Kidney (tissue), 22 donors: ENCODE measurements at places on chromosomes 2 and 18.

DNA sequence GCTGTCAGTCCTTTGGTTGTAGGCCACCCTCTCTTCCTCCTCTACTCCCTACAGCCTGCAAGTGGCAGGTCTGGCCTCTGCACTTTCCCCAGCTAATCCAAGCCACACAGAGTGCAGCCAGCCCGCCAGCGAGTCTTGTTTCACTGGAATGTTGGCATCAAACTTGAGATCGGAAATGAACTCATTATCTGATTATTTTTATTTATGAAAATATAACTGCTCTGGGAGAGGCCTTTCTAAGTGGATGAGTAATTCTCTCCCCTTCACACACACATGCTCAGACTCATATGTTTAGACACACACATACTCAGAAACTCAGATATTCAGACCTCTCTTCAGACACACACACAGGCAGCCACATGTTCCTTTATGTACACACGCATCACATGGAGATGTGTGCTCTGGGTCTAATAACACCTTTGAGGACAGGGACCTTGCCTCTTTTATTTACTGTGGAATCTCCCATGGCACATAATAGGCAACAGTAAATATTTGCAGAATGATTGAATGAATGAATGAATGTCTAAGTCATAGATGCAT is 151.3 kb downstream of the ZFP36L2 start:
- DNase-seq, result peak; percentile 57

DNA sequence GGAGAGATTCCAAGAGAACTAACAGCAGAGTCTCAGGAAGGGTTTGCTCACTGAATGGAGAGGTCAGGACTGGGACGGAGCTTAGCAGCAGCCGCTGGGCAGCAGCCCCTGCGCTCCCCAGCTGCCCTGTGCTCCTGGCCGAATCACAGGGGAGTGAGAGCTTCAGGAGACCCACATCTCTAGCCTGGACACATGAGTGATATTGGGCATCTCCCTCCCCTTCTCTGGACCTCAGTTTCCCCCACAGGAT is 511 bp downstream of the MATN3 start:
- no peak for DNase-seq

- peak; percentile 40 for DNase-seq
These were observed 219.0 kb downstream of the SH3BP4 start for GRCh38 chr2:235170536-235171521.

DNA sequence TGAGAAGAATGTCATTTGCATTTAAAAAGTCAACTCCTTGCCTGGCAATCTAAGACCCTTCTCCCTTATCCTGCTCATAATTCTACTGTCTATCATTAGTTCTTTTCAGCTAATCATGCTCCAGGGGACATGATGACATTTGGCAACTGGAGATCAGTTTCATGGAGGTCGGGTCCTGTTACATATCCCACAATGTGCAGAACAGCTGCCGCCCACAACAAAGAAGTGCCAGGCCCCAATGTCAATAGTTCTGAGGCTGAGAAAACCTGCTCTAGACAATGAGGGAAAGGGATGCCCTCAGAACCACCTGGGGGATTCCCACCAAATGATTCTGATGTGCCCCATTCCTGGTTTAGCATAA is 53.4 kb upstream of the IL1RL1 start:
- DNase-seq, result no peak

GRCh38 chr2:150479075-150479915 is 8.2 kb downstream of the RND3 start:
- DNase-seq, result no peak

- DNase-seq, result no peak
These were observed 107.9 kb downstream of the TMEM163 start for GRCh38 chr2:134610871-134611270.

DNA sequence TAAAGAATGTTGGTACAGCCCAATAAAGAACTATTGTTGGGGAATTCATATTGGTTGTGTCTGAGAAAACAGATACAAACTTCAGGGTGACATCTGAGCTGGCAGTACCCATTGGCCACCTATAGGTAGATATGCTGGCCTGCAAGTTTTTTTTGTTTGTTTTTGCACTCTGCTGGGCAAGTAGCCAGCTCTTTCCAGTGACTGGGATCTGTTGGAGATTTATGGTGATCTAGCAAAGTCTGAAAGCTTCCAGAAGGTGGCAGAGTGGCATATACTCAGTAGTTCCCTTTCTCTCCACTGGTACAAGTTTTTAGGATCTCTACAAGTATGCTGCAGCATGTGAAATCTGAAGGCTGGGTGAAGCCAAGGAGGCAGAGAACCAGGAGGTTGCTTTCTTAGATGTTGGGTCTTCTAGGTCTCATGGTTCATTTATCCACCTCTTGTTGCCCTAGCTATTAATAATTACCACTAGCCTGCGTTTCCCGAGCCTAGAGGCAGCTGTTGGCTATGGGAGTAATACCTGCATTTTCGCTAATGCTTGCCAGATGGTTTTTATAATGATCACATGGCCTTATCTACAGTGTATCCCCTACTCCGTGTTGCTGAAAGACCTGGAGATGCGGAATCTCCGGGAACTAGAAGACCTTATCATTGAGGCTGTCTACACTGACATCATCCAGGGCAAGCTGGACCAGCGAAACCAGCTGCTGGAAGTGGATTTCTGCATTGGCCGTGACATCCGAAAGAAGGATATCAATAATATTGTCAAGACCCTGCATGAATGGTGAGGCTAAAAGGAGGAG is 9.5 kb downstream of the COPS7B start:
- peak; percentile 40 for DNase-seq

GRCh38 chr2:143679617-143680016 is 550.4 kb downstream of the ARHGAP15 start:
- no peak for DNase-seq

GRCh38 chr2:36697424-36698066 is 1.0 kb downstream of the VIT start:
- no peak for DNase-seq

DNA sequence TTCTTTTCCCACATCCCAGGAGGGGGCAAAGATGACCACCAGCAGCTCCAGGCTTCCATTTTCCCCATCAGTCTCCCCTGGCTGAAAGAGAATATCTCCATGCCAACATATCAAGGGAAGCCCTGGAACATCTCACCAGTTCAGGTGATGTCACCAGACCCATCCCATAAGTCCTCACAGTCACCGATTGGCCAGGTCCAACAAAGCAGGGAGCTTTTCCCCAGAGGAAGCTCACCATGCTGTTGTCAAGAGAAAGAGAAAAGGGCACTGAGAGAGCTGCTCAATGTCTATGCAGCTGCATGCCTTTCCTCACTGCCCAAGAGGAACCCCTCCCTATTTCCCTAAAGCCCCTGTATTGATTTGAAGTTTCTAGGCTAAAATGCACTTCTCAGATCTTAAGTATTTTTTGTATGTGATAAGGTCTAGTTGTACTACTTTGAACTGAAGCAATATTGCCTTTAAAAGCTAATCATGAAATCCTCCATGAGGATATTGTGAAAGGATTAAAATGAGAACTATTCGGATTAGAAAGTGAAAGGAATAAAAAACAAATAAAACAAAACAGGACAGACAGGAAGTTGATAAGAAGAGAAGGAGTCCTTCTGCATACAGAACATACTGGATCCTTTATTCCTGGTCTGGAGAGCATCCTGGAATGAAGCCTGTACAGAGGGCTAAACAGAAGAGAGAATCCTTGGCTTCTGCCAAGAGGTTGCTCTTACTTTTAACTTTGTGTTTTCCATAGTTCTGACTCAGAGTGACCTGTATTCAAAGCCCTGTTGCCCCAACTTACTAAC is 45.2 kb upstream of the CTIF start:
- DNase-seq, result no peak

DNA sequence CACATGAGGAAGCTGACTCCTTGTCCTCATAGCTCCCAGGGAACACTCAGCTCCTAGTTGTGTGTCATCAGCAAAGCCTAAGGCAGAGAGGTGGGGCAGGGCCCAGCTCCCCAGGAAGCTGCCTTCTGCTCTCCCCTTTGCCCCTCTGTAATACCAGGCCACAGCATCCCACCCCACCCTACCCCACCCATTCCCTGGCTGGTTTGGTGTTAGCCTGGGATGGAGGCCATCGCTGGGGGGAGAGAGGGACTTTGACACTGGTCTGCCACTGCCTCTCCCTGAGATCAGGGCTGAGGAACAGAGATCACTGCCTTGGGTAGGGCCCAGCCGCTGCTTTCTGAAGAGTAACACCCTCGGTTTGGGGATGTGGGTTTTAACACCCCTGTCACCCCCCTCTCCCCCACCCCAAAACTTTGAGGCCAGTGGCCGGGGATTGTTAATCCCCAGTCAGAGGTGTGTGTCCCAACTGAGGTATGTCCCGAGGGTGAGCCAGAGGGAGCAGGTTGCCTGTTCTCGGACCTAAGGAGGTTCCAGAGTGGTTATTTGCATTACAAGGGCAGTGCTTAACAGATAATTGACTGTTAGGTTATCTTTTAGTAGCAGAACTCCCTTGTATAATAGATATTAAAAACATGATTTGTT is 41.4 kb downstream of the TET3 start:
- no peak for DNase-seq

DNA sequence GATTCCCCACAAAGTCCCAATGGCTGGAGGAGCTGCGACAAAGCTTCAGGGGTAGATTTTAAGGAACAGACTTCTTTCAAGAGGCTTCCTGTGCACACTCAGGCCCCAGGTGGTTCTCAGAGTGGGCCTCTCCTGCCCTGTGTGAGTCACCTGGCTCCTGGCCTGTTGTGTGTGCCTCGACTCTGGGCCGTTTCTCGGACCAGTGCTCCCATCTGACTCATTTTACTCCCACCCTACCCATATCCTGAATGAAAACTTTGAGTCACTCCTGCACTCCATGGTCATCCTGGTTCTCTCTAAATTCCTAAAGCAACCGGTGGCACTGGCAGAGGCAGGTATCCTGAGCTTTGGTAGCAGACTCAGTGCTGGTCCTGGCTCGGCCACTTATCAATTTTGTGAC is 84.1 kb downstream of the CELF4 start:
- no peak for DNase-seq

DNA sequence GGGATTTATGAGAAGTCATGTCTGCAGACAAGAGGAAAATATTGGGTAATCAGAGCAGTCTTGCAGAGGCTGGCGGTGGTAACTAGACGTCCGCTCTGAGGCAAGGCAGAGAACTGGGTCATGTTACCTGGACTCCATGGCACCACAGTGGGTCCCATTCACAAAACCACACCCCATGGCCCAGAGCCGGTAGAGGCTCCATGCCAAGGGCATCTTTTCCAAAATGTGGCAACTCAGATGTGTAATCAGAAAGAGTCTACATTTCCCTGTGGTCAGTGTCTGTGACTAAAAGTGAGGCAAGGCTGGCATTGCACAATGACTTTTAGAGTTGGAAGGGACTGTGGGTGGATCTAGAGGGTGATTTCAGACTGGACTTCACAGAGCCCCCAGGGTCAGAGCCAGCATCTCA is 113.1 kb downstream of the MREG start:
- DNase-seq, result no peak

GRCh38 chr2:169330555-169331198 is 31.7 kb downstream of the LRP2 start:
- no peak for DNase-seq

DNA sequence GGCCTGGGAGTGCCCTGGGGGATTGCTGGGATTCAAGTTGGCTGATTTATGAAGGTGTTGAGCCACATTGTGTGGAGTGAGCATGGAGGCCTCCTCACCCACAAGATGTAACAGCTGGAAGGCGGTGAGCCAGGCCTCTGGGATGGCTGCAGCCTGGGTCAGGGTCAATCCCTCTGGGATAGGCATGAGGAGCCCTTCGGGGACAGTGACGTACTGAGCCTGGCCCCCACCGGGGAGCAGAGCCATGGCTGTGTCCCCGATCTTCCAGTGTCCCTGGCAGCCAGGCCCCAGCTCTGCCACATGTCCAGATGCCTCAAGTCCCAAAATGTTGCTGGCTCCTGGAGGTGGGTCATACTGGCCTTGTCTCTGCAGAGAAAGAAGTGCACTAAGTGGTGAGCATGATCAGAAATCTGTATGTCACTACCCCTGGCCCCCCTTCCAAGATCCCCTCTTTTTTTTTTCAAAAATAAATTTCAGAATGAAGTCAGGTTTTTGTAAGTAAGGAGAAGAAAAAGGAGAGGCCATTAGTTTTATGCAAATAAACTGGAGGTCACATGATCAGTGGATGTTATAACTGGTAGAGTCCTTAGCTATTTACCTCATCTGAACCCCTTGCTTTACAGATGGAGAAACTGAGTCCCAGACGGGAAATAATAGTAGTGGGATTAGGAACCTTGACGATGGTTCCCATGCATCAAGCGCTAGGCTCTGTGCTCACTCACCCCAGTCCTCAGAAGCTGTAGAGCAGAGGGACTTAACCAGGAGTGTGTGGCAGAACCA is 1.7 kb downstream of the TP53I3 start:
- DNase-seq, result no peak

DNA sequence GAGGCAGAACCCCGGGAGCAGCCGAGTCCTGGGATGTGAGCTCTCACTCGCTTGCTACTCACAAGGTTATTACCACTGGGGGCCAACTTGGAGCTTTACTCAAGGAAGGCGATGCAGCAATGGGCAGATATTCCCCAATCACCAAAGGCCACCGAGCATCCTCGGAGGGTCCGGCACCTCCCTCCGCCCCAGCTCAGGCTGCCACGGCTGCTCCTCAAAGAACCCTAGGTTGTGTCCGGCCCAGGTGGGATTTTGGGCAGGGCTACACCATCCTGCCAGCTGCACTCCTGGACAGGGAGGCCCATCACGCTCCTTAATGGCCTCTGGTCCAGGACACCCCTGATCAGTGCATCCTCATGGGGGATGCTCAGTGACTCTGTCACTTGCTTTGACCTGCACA is 24.8 kb downstream of the FBLN7 start:
- DNase-seq, result no peak

DNA sequence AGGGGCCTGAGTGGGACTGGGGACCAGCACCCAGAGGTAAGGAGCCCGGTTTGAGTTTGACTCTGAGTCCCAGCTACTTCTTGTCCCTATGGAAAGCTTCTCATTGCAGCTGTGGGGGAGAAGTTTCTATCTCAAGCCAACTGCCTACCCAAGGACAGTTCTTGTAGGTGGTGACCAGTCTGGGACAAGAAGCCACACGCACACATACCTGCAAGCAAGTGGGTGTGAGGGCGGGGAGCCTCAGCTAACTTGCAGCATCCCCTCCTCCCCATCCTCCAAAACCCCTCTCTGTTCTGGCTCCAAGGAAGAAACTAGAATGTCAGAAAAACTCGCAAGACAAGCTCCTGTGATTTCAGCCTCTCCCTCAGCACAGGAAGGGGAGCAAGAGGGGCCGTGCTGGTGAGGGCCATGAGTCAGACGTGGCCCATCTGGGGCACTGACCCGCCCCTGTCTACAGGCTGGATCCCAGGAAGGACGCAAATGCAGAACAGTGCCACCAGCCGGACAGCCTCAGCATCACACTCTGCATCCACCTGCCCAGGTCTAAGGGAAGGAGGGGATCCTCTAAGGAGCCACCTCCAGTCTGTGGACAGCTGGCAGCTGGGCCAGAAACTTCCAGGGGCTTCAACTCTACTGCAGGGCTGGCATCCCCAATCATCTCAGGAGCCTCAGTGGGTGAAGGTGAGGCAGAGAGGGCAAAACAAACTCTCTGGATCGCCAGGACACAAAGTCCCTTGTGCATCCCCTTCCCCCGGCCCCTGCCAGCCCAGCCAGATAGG is 103.4 kb downstream of the TNS1 start:
- DNase-seq, result no peak
